ENCODE measurements at places on chromosomes 12 and 14. TPM values are rescaled to one million over a fixed set of nuclear protein-coding genes. Genes with fewer than 3 reads are reported as not detected.

- H3K36me3 ChIP-seq = no peaks in the 10 kb centered on the region
- DNase-seq = no peak
- no peak overlapping the region for H3K27ac ChIP-seq
- no peaks in the 10 kb centered on the region for H3K27me3 ChIP-seq
These were observed 103.4 kb downstream of the EFCAB11 start for GRCh38 chr14:89851106-89851505.

GRCh38 chr12:124767066-124767821 lies 96.4 kb downstream of the SCARB1 start:
- DNase-seq = peak; percentile 82
- H3K36me3 ChIP-seq = no peaks in the 10 kb centered on the region

- H3K4me3 ChIP-seq = no peak overlapping the region
- H3K27ac ChIP-seq = no peak overlapping the region
- peaks cover 3% of the 10 kb centered on the region for H3K4me1 ChIP-seq
- no peaks in the 10 kb centered on the region for H3K27me3 ChIP-seq
- no peaks in the 10 kb centered on the region for H3K36me3 ChIP-seq
- no peak for DNase-seq
These were observed 45.3 kb upstream of the MTERF2 start for GRCh38 chr12:107032266-107032665.

DNA sequence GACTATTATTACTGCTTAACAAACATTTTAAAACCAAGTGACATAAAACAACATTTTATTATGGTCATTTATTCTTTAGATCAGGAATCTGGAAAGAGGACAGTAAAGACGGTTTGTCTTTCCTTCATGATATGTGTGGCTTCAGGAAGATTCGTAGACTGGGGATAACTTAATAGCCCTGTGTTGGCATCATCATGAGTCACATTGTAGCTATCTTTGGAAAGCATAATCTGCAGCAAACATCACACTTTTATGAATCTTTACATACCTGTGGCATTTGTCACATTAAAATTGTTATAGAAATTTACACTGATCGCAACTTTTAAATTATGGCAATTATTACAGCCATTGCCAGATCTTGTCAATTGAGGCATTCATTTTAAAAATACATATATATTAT lies 397.1 kb downstream of the NOVA1 start:
- H3K27me3 ChIP-seq = peaks cover 11% of the 10 kb centered on the region
- H3K4me1 ChIP-seq = peaks cover 4% of the 10 kb centered on the region
- H3K36me3 ChIP-seq = no peaks in the 10 kb centered on the region
- no peak overlapping the region for H3K4me3 ChIP-seq
- H3K27ac ChIP-seq = no peak overlapping the region

GRCh38 chr14:21136024-21136423 lies 19.8 kb downstream of the OR5AU1 start:
- peaks cover 3% of the 10 kb centered on the region for H3K4me1 ChIP-seq
- H3K27me3 ChIP-seq = no peaks in the 10 kb centered on the region
- H3K36me3 ChIP-seq = no peaks in the 10 kb centered on the region
- peak; percentile 6 for DNase-seq

- no peak overlapping the region for H3K4me3 ChIP-seq
- no peaks in the 10 kb centered on the region for H3K4me1 ChIP-seq
- H3K27me3 ChIP-seq = no peaks in the 10 kb centered on the region
- no peak overlapping the region for H3K27ac ChIP-seq
- DNase-seq = no peak
These were observed 179.3 kb downstream of the GALC start for GRCh38 chr14:87813686-87814085.

GRCh38 chr14:92632546-92633273 lies 115.7 kb downstream of the LGMN start:
- H3K4me3 ChIP-seq = no peak overlapping the region
- no peak overlapping the region for H3K27ac ChIP-seq
- H3K4me1 ChIP-seq = peaks cover 24% of the 10 kb centered on the region

DNA sequence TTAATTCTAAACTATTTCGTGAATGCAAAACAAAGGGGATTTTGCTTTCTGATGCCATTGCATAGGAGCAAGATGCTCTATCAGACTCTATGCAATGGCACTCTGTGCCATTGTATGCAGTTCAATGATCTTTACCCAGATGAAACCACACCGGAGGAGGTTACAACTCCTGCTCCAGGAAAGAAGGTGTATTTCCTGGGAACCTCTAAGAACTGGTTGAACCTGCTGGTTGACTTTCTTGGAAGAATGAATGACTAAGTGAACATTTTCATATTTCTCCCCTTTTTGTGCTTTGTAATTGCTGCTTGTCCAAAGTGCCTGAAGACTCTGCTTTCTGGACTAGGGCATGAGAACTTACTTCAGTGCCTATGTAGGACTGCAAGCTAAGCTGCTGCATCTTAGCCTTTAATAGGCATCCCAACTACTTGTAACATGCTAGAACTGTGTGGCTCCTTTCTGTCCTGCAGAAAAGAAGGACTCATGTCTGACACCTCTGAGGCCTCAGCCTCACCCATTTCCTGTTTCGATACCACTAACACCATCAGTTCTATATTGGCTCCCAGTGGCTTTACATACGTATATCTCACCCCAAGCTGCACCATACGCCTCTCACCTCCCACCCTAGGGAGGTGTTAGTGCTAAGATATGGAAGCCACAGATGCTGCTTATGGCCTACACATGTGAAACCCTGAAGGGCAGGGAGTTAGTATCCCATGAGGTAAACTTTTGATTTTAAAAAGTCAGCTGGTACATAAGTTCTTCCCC lies 193.5 kb upstream of the CNOT2 start:
- H3K27ac ChIP-seq = no peak overlapping the region
- H3K36me3 ChIP-seq = no peaks in the 10 kb centered on the region
- no peaks in the 10 kb centered on the region for H3K27me3 ChIP-seq

- no peaks in the 10 kb centered on the region for H3K27me3 ChIP-seq
- H3K27ac ChIP-seq = no peak overlapping the region
- no peak overlapping the region for H3K4me3 ChIP-seq
- H3K4me1 ChIP-seq = no peaks in the 10 kb centered on the region
These were observed 92.4 kb upstream of the TSPAN8 start for GRCh38 chr12:71250166-71250565.

DNA sequence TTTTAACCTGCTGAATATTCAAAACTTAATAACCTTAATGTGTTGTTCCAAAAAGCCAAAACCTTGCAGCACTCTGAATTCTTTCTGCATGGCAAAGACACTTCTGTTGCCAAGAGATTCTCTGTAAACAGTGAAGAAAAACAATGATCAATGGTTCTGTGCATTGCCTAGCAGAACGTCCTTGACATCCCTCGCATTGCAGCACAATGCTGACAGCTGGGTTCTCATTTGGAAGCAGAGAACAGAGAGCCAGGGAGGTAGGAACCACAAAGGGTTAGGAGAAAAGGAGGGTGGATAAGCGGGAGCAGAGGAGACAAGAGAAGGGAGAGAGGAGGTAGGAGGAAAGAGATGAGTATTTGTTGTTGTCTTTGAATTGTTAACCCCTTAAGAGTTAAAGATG lies 501.1 kb downstream of the NAV3 start:
- H3K36me3 ChIP-seq = no peaks in the 10 kb centered on the region
- no peak overlapping the region for H3K27ac ChIP-seq
- H3K27me3 ChIP-seq = no peaks in the 10 kb centered on the region
- H3K4me1 ChIP-seq = no peaks in the 10 kb centered on the region

GRCh38 chr12:2624543-2625288 lies 170.1 kb upstream of the FKBP4 start:
- H3K27me3 ChIP-seq = no peaks in the 10 kb centered on the region
- no peak overlapping the region for H3K27ac ChIP-seq
- peak; percentile 84 for DNase-seq

GRCh38 chr14:103483600-103483999 lies 39.0 kb downstream of the CKB start:
- H3K36me3 ChIP-seq = peaks cover 13% of the 10 kb centered on the region
- no peaks in the 10 kb centered on the region for H3K27me3 ChIP-seq
- no peak overlapping the region for H3K27ac ChIP-seq
- no peak overlapping the region for H3K4me3 ChIP-seq

Gene IL22
- total RNA-seq = not detected

Gene SAMD15
- 2.2 TPM for total RNA-seq

Gene KRT78
- not detected for total RNA-seq

Gene TSPAN9
- total RNA-seq = 26.2 TPM

Gene PLA2G1B
- total RNA-seq = not detected

All from neural progenitor cell (in vitro differentiated cells).